Pulmonary artery endothelial cell (primary cell): ENCODE measurements at places on chromosomes 4 and X. TPM values are rescaled to one million over a fixed set of nuclear protein-coding genes. Genes with fewer than 3 reads are reported as not detected.

The TRIM60 gene
- not detected in 2 replicates for total RNA-seq

The CLGN gene
- total RNA-seq: 0.13 and 0.25 TPM in 2 replicates

The PNMA6F gene
- not detected in 2 replicates for total RNA-seq

The TLR10 gene
- not detected in 2 replicates for total RNA-seq

The CXorf49 gene
- total RNA-seq: not detected in 2 replicates

The SSX2 gene
- total RNA-seq: 0.14 TPM in 1 of 2 replicates, not detected in the other

The GAB3 gene
- total RNA-seq: 3.8 and 6.0 TPM in 2 replicates

The CXCL9 gene
- not detected in 2 replicates for total RNA-seq

The PDHA1 gene
- 145 and 169 TPM in 2 replicates for total RNA-seq

The FGB gene
- total RNA-seq: not detected in 2 replicates

The TAPT1 gene
- total RNA-seq: 9.9 and 18.0 TPM in 2 replicates
